ENCODE measurements at places on chromosomes 2 and 18.

GRCh38 chr2:238945433-238946150 lies 97.7 kb downstream of the TWIST2 start:
- peak; percentile 25 for DNase-seq

GRCh38 chr2:136770384-136770783 lies 5.0 kb downstream of the THSD7B start:
- DNase-seq: no peak

DNA sequence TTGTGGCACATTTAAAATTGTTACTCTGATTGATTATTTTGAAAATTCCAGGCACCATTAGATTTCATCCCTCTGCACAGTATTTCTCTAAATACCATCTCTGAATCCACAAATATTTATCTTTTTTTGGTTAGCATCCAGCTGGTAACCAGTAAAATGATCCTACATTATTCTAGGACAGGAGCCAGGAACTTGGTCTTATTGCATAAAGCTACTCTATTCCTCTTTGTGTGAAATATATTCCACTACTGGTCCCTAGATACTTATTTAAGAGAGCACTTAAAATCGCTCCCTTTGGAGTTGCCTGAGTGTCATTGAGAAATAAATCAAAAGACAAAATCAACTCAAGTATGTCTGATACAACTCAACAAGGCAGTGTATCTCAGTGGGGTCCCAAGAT lies 7.4 kb upstream of the MBOAT2 start:
- peak; percentile 90 for DNase-seq

- DNase-seq: peak; percentile 69
Observed at GRCh38 chr2:37625796-37626571, 45.5 kb downstream of the CDC42EP3 start.

- DNase-seq: no peak
Observed at GRCh38 chr2:101766337-101766736, 68.8 kb downstream of the MAP4K4 start.

- DNase-seq: no peak
Observed at GRCh38 chr2:95074663-95075439, 46.8 kb downstream of the MRPS5 start.

DNA sequence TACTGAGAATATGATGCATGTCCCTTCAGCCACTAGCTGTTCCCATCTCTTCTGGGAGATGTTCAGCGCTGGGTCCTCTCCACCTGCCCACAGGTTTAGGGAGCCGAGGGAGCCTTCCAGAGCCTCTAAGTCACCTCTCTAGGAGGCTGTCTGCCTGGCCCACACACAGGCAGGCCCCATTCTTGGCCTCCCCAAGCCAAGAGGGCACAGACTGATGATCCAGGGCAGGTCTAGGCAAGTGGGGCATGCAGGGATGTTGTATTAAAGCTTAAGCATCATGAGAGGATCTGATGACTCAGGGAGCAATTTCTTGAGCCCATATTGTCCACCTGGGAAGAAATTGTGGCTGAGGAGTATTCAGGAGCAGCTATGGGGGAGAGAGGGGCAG lies 19.9 kb downstream of the TMSB10 start:
- DNase-seq: no peak

- DNase-seq: peak; percentile 44
Observed at GRCh38 chr18:59631583-59632181, 65.5 kb downstream of the CCBE1 start.

GRCh38 chr2:189178726-189179569 lies 613 bp downstream of the COL5A2 start:
- DNase-seq: peak; percentile 84

All from fibroblast of upper back skin (primary cell).